ENCODE measurements at places on chromosomes 7 and 10. TPM values are rescaled to one million over a fixed set of nuclear protein-coding genes. Genes with fewer than 3 reads are reported as not detected.

GRCh38 chr10:3428826-3429225 lies 256.2 kb upstream of the PITRM1 start:
- DNase-seq: no peak

DNA sequence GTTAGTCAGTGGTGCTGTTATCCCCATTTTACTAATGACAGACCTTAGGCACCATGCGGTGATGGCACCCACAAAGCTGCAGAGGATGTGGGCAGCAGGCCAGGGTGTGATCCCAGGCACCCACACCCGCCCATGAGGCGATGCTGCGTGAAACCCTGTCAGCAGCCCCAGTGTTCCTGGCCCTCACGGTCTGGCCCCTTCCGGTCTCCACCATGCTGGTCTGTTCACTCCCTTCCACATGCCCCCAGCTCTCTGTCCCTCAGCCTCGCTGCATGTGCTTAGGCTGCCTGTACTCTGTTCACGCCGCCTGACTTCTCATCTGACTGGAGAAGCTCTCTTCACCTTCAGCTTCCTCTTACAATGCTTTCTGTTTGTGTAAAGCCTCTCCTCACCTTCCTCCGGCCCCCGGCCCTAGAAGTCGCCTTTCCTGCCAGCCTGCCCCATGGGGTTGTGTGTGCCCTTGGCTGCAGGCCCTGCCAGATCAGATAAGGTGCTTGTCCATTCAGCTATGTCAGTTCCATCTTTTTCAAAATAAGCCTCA lies 17.6 kb upstream of the ORAI2 start:
- no peak for DNase-seq

GRCh38 chr10:97704341-97704740 lies 9.2 kb upstream of the MARVELD1 start:
- no peak for DNase-seq

GRCh38 chr10:25982107-25982506 lies 48.1 kb downstream of the MYO3A start:
- DNase-seq: no peak

DNA sequence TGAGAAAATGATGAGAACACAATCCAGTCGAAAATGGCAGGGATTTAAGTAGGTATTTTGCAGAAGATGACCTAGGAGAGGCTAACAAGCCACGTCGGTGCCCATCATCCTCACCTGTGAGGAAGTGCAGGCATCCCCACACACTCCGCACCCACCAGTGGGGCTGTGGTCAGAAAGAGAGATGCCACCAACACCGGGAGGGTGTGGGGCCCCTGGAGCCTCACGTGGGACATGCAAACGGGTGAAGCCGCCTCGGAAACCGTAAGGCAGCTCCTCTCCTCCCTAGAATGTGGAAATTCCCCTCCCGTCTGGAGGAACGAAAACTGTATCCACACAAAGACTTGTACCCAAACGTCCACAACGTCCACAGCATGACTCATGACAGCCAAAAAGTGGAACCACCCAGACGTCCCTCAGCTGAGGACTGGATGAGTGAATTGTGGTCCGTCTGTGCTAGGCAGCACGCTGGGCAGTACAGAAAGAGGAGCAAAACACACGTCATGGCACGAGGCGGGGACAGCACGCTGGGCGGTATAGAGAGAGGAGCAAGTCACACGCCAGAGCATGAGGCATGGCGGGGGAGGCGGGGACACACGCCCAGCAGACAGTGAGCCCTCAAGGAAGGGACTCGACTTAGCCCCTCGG lies 246.0 kb downstream of the ELFN1 start:
- DNase-seq: no peak

GRCh38 chr7:35823440-35823839 lies 22.6 kb downstream of the SEPTIN7 start:
- no peak for DNase-seq

DNA sequence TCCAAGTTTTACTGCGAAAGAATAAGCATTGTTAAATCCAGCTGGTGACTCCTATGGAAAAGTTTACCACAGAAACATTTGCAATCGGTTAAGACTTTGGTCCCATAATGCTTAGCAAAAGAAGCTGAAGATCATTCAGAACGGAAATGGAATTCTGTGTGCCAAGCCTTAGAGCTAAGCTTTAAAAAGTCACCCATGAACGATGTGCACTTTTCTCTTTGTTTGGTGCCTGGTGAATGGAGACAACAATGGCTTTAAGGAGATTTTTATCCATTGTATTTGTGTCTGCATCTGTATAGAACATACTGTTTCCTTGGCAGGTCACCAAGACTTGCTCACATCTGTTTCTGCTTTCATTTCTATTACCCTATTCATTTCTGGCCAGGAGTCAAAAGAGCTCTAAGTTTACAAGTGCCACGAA lies 26.3 kb upstream of the COL1A2 start:
- peak; percentile 73 for DNase-seq

DNA sequence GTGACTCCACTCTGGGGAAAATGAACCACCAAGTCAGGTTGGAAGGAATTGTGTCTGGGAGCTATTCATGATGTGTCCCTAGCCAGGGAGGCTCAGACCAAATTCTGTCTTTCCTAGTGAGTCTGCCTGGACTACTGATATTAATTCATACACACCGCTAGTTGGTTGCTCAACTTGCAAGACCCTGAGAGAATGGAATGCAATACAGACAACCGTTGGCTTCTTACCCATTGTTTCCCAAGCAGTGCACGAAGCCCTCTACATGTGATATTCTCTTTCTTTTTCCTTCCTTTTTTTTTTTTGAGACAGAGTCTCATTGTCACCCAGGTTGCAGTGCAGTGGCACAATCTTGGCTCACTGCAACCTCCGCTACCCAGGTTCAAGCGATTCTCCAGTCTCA lies 19.4 kb upstream of the SRGN start:
- DNase-seq: no peak

- DNase-seq: no peak
These were observed 32.6 kb downstream of the CHST3 start for GRCh38 chr10:71996592-71997371.

DNA sequence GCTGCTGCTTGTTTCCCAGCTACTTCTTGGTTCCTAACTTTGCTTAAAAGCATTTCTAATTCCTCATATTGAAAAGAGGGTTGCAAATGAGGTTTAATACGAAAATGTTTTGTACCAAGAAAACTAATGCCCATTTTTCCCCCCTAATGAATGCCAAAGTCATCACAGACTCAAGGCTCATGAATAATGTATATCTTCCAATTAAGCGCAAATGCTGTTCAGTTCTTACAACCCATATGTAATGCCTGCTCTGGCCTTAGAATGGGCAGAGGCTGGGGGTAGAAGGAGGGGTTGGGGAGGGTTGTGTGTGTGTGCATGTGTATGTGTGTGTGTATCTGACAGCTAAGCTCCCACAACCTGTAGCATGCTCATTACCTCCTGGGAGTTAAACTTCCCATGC lies 901.7 kb downstream of the KCNMA1 start:
- no peak for DNase-seq

DNA sequence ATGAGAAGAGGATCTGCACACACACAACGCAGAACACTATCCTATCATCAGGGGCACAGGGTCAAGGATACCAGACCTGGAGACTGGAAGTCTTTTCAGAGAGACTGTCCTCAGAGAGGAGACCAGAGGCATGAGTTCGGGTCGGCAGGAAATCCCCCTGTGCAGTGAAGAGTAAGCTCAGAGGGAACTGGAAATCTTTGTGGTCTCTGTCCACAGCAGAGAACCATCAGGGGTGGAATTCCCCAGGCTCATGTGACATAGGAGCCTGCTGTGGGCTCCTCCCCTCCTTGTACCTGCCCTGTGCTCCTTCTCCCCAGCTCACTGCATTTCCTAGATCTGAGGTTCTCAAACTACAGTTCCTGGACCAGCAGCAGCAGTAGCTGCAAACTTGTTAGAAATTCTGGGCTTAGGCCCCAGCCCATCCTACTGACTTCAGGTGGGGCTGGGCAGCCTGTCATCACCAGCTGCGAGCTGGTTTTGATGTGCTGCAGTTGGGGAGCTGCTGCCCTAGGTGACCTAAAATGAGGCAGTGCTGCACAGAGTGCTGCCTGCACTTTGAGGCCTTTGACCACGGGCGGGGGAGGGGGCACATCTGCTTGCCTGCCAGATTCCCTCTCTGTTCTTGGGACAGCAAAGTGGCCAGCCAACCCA lies 2.4 kb downstream of the ZMIZ2 start:
- no peak for DNase-seq

DNA sequence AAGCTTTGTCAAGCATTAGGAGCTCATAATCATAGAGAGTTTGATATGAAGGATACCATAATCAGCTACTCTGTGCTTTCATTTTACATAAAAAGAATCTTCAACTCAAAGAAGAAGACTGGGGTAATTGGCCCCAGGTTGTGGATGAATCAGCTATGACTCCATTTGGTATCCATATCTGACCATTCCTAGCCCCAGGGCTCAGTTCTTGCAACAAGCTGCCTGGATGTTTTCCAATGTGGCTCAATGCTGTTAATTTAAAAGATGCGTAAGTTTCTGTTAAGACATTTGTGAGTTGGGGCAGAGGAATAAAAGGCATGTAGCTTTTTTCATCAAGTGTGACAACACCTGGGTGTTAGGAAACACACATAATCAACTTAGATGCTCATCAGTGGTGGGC lies 951.1 kb downstream of the NRG3 start:
- DNase-seq: no peak

- DNase-seq: no peak
These were observed 67.0 kb downstream of the ITGA8 start for GRCh38 chr10:15652757-15653156.

DNA sequence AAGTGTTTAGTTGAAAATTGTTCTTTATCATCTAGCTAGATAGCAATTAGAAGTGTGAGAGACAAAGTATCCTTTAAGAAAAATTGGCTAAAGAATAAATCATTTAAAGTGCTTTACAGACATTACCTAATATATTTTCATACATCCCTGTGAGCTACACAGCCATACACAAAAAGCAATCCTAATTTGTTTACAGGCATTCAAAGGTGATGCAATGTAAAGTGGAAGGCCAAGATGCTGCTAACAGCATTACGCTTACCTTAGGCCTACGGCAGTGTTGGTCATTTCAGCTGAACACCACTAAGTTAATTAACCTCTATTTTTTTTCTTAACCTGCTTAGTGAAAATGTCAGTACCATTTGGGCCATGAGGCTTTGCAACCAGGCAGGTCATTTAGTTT lies 10.7 kb upstream of the CASD1 start:
- no peak for DNase-seq

DNA sequence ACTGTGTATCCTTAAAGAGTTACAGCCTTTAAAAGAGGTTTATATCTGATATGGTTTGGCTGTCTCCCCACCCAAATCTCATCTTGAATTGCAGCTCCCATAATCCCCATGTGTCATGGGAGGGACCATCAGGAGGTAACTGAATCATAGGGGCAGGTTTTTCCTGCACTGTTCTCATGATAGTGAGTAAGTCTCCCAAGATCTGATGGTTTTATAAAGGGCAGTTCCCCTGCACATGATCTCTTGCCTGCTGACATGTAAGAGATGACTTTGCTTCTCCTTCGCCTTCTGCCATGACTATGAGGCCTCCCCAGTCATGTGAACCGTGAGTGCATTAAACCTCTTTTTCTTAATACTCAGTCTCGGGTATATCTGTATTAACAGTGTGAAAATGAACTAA lies 9.7 kb downstream of the RTKN2 start:
- DNase-seq: no peak

DNA sequence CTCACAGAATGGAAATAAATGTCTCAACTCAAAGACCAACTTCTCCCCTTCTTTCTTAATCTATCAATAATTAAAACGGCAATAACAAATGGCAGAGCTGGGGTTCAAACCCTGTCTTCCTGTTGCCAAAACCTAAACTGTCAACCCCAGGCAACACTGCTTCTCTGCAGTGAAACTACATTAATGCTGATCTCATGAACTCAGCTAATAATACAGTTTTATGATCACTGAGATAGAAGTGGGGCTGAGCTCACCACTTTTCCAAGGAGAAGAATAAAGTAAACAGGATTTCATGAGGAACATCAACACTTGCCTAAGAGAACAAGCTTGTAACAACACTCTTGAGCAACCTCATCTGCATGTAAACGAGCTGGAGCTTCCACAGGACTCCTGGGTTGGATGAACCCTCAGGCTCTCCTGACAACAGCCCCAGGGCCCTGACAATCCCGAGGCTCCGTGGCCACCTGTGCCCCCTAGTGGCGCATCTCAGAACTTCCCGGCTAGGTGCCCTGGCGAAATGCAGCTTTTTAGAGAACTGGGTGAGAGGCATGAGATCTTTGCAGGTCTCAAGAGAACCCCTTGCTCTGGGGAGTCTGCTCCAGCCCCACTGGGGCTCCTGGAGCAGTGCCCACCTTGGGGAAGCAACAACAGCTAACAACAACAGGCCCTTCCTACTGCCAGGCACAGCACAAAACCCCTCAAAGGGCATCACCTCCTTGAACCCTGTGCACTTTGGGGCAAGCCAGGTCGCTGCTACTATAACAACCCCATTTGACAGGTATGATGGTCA lies 169.3 kb downstream of the SH3PXD2A start:
- peak; percentile 71 for DNase-seq

- no peak for DNase-seq
These were observed 44.5 kb upstream of the AP5Z1 start for GRCh38 chr7:4730971-4731370.

- DNase-seq: no peak
These were observed 3.4 kb downstream of the C10orf53 start for GRCh38 chr10:49682879-49683278.

- no peak for DNase-seq
These were observed 79.2 kb downstream of the RBM20 start for GRCh38 chr10:110723224-110723891.

DNA sequence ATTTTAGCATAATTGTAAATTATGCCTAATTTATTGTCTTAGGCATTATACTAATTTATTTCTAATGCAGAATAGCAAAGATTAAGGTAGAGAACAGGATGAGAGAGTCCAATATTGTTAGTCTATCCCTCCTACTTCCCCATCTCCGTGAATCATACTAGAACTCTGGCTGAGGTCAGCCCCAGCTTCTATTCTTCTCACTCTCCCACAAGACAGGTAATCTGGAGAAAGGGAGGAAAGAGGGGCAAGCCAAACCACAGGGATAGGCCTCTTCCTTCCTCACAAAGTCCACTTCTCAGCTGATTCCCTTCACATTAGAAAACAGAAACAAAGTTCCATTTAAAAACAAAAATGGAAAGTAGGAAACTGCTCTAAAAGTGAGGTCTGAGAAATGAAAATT lies 117.5 kb upstream of the LAMB4 start:
- DNase-seq: no peak

- DNase-seq: no peak
These were observed 83.3 kb downstream of the CPXM2 start for GRCh38 chr10:123808286-123808685.

The PRKCQ gene
- 10.9 TPM for polyA plus RNA-seq

The UPK3BL2 gene
- 8.6 TPM for polyA plus RNA-seq

The GNAI1 gene
- polyA plus RNA-seq: 155 TPM

The NACAD gene
- polyA plus RNA-seq: 81.8 TPM

The NKX1-2 gene
- 1.9 TPM for polyA plus RNA-seq

The COBL gene
- polyA plus RNA-seq: 7.8 TPM

The NFE2L3 gene
- polyA plus RNA-seq: 12.0 TPM

The NKX2-3 gene
- polyA plus RNA-seq: not detected

The OR2A1 gene
- polyA plus RNA-seq: 0.13 TPM

The SEMA3E gene
- 2.8 TPM for polyA plus RNA-seq

The FRMD4A gene
- 96.5 TPM for polyA plus RNA-seq

The ZNF804B gene
- polyA plus RNA-seq: 0.96 TPM

Measured in spinal cord (tissue), 10 donors.